DMS79 treated with DMSO at 0.1 percent for 48 hours (cell line): ENCODE measurements at places on chromosomes 2 and 18.

DNA sequence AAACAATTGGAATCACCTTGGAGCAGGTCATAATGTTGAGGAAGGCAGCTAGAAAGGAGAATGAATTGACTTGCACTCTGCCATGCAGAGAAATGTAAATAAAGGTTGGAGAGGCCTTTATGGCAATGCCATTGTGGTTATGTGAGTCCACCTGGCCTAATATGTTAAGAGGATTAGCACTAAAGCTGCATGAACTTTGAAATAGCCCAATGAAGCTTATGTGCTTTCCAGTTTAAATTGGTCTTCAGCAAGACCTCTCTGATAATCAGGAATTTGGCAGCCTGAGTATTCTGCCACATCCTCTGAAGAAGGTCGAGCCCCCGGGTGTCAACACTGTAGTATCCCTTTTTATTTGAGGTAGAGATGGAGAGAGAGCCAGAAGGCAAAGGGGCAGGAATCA lies 464.9 kb downstream of the CDH2 start:
- peak; percentile 85 for DNase-seq

GRCh38 chr2:15191789-15192188 lies 369.3 kb downstream of the NBAS start:
- DNase-seq: no peak

DNA sequence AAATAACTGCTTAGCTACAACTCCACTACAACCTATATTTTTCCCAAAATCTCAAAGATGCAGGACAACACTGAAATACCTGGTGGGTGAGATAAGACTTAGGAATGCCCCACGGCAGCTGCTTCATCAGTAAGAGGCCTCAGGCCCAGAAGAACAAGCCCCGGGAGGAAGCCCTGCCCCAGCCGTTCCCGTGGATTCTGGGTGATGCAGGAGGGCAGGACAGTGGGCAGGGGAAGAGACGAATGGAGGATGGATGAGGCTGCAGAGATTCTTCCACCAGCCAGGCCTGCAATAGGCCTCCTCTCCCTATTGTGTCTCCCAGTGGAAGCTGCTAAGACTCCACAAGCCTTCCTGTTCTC lies 197.9 kb upstream of the HDAC4 start:
- no peak for DNase-seq

DNA sequence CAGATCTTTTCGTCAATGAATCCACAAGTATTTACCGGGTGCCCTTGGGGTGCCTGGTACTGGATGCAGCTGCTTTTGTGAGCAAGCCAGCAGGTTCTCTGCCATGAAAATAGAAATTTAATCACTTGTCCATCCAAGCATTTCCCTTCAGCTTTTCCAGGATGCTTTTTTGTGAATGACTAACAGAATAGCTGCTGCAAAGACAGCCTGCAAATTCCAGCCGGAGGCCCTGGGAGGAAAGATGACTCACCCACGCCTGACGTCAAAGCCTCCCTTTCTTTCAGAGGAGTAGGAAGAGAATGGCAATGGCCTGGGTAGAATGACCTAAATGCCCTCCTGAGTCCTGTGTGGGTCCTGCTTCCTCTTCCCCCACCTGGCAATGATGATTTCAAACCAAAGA lies 111.9 kb downstream of the AP1S3 start:
- DNase-seq: no peak

GRCh38 chr2:172219201-172219600 lies 116.5 kb upstream of the DLX2 start:
- DNase-seq: no peak

DNA sequence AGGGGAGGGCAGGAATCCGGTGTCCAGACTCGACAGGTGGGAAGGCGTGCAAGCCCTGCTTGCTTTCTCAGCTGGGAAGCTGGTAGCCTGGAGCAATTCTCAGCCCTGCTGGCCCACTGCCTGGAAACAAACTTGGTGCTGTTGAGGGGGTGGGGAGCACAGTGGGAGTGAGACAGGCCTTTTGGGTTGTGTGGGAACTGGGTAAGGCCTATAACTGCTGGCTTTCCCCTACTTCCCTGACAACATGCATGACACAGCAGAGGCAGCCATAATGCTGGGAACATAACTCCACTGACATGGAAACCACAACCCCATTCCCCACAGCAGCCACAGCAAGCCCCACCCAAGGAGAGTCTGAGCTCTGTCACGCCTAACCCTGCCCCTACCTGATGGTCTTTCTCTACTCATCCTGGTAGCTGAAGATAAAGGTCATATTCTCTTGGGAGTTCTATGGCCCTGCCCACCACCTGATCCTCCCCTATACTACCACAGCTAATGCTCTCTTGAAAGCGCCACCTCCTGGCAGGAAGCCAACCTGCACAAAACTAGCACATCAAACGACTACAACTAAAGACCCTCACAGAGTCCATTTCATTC lies 122.9 kb upstream of the ACVR1C start:
- DNase-seq: no peak

DNA sequence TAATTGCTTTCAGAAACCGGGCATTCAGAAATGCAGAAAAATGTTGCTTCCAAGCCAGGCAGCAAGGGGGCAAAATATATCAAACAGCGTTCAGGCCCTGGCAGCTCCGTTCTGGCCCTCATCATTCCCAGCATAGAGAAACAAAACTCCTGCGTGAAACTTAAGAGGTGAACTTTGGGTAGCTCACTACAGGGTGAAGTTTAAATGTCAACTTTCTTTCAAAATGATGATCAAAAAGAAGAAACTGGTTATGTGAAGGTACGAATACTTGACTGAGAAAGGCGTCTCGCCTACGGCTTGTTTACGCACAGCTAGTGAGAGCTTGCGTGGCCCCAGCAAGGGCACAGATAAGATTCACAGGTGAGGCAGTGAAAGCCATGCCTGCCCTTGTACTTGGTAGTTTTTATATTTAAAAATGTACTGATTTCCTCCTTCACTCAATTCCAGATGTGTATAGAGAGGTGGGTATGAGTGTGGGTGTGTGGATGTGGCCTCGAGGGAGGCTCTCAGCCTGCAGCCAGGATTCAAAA lies 127.5 kb downstream of the NFATC1 start:
- DNase-seq: no peak

- DNase-seq: no peak
Observed at GRCh38 chr2:195414537-195415100, 242.4 kb upstream of the SLC39A10 start.

DNA sequence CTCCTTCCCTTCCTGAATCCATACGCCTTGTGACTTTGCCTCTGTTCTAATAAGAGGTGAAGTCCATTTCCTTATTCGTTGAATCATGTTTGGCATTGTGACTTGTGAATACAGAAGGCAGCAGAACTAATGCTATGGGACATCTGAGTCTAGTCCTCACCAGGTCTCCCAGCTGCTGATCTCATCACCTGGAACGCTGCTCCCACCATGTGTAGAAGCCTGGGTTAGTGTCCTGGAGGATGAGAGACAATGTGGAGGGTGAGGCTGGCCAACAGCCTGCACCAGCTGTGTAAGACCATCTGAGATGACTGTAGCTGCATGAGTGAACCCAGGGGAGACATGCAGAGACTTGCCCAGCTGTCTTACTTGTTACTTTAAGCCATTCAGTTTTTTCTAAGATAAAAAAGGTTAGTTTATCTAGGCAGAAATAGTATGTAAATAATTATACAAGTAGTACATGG lies 3.5 kb upstream of the HAAO start:
- DNase-seq: peak; percentile 18

DNA sequence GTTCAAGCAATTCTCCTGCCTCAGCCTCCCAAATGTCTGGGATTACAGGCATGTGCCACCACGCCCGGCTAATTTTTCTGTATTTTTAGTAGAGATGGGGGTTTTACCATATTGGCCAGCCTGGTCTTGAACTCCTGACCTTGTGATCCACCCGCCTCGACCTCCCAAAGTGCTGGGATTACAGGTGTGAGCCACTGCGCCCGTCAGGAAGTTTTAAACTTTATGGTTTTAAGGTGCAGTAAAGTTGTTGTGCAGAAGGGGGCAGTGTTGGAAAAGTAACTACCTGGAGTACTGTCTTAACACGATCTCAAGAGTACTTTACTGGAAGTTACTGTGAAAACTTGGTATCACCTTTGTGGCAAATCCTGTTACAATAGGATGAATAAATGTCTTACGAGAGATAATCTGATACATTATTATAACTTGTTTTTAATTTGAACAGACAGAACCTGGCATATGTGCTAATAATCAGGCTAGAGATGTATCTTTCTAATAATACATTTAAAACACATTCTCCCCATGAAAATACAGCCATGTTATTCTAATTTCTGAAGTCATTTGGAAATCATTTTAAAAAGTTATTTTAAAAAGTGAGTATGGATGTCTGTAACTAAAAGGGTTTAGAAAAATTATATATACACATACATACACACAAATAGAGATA lies 10.8 kb downstream of the SPDYA start:
- DNase-seq: peak; percentile 68

- DNase-seq: no peak
Observed at GRCh38 chr2:143524119-143524553, 394.9 kb downstream of the ARHGAP15 start.

- DNase-seq: no peak
Observed at GRCh38 chr2:239811806-239812560, 213.2 kb downstream of the NDUFA10 start.
